ENCODE measurements at places on chromosomes 2 and 18. TPM values are rescaled to one million over a fixed set of nuclear protein-coding genes. Genes with fewer than 3 reads are reported as not detected.

DNA sequence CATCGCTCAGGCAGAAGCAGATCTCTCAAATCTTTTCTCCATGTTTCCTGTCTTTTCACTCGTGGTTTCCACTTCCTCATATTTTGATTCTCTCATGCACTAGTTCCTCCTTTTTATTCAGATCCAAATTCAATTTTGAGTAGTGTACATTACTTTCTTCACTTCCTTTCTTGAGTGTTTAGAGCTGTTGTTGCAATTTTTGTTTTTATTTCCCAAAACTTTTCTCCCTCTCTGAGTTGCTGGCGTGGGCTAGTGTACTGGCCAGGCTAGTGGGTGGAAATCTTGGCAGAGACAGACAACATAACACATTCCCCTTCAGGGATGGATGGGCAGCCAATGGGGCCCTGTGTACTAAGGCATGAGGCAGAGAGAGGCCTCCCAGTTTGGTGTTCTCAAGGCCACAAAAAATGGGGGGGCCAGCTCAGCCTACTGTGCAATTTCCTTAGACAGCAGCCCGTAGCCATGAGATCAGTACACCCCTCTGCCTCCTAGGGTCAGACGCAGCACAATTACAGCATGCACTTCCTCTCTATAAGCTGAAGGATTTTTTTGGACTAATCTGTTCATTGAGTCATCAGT, 145.1 kb upstream of the PID1 start:
- no peak for DNase-seq

GRCh38 chr2:36296798-36297197, 58.8 kb upstream of the CRIM1 start:
- no peak for DNase-seq

ARHGAP15 gene
- total RNA-seq: 5.9 TPM

DNA sequence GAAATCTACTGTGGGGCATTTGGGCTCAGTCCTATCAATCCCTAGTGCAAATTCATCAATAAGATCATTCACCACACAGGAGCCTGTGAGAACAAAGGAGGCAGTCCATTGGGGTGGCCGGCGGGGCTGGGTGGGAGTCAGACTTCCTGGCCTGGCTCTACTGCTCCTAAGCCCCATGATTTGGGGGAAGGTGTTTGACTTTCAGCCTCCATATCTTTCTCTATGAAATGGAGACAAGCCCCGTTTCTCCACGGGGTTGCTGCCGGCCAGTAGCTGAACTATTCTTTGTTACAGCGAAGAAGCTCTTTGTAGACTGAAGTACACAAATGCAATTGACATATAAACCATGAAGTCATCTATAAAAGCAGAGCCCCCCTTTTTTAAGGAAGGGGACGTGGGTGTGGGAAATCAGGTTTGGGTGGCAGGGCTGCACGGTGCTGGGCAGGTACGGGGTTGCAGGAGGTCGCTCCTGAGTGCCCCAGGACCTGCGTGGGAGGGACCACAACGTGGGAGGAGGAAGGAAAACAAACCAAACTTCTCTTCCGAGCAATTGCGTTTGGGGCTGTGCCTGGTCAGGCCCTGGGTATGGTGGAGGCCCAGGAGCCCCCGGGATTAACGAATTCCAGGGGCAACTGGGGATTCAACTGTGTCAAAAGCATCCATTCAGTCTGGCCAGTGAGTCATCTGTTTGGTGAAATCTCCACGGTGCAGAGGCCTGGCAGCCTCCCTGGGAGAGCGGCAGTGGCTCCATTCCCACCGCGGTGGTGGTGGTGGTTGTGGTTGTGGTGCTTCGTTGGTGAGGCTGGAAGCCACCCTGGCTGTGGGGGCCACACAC, 18.2 kb downstream of the FBLN7 start:
- peak; percentile 60 for DNase-seq

DNA sequence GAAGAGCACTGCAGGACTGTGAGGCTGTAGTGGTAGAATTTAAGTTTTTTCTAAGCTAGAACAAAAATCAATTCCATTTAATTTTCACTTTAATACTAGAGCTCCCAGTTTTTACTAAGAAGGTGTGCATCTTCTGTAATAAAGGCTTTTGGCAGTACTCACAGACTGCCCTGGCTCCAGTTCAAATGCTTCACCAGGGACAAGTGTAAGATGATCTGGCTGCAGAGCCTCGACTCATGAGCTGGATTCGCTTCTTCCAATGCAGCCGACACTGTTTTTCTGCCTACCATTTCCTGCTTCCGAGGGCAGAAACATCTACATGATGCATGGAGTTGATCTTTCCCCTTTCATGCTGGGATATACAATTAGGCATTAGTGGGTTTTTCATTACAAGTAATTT, 87.0 kb downstream of the FARSB start:
- DNase-seq: no peak

DNA sequence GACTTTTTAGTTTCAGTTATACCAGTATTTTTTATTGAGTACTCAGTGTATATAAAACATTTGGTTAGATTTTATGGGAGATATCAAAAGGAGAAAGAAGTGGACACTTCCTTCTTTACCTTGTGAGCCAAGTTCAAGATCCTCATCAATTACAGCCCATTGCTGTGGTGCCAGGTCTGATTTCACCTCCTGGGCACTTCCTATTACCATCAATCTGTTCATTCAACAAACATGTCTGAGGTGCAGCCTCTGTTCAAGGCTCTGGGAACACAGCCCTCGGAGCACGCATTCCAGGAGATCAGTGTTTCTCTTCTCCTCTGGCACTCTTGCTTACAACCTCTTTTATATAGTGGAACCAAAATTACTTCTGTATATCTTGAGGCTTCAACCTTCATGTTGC, 171.4 kb upstream of the ALPP start:
- no peak for DNase-seq

DNA sequence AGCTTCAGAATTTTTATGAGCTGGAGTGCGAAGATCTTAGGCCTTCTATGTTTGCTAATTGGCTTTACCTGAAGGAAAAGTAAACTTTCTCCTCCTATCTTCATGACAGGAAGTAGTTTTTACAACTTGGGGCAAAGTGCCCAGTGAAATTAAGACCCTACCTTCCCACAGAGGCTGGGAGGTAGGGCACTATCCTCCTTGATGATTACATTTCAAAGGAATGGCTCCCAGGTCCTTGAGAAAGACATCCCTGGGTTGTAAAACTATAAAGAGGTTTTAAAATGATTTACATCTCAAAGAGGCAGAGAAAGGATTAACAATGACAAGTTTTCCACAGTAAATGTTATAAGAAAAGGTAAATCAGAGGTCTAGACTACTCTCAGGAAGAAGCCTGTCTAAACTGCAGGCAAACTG, 155.8 kb downstream of the CDH7 start:
- DNase-seq: peak; percentile 4

SOX11 gene
- 176 TPM for total RNA-seq

TNFRSF11A gene
- total RNA-seq: 1.1 TPM

Data from neural progenitor cell (in vitro differentiated cells).